ENCODE measurements at places on chromosomes 6 and 20. TPM values are rescaled to one million over a fixed set of nuclear protein-coding genes. Genes with fewer than 3 reads are reported as not detected.
A peak's percentile ranks its signal among the peaks of the same experiment; 100 is the strongest.

DNA sequence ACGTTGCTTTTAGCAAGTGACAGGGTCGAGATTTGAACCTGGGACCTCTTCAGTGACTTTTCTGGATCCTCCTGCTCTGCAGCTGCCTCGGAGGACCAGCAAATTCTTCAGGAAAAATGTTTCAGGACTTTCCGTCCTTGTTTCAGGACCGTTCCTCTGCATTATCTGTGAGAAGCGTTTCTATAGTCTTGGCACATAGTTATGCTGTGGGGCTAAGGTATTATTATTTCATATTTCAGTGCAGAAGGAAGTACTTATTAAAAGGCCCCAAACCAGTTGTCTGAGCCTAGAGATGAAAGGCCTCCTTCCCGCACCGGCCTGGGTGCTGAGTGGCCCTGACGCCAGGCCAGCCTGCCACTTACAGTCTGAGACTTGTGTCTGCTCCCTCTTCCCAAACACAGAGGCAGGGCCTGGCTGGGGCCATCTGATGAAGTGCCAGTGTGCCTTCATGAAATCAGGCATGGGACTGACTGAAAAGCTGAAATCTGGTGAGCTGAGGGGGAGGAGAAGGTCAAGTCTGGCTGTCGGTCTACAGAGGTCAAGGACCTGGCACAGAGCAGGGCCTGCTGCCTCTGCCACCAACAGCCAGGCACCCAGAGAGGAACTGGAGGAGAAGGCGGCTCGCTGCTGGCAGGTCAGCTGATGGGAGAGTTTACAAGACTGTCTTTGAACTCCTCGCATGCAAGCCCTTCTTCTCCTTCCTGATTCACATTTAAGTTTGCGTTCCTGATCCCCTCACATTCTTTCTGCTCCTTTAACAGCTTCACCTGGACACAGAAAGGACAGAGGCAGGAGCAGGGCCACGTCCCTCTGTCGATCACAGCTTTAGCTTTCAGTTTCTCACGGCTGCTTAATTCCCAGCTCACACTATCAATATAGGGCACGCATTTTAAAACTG, 8.9 kb upstream of the QKI start:
- peak; percentile 70 for DNase-seq

GRCh38 chr20:38342216-38342615, 4.1 kb upstream of the LBP start:
- DNase-seq: no peak

DNA sequence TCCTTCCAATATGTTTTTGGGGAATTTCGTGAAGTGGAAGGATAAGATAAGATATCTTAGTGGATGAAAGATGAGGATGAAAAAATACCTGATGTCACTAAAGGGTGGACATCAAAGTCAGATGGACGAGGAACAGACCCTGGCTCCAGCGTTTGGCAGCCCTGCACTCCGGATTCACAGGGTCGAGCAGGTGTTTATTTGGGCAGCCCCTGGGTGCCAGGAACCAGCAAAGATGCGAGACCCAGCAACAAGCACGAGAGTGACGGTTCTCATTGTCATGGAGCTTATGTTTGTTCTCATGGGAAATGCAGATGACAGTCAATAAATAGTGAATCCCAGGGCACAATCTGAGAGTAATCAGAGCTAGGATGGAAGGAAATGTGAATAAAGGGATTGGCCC, 131.1 kb downstream of the PHACTR3 start:
- DNase-seq: peak; percentile 11

The MEP1A gene
- 0.20 TPM for total RNA-seq

DNA sequence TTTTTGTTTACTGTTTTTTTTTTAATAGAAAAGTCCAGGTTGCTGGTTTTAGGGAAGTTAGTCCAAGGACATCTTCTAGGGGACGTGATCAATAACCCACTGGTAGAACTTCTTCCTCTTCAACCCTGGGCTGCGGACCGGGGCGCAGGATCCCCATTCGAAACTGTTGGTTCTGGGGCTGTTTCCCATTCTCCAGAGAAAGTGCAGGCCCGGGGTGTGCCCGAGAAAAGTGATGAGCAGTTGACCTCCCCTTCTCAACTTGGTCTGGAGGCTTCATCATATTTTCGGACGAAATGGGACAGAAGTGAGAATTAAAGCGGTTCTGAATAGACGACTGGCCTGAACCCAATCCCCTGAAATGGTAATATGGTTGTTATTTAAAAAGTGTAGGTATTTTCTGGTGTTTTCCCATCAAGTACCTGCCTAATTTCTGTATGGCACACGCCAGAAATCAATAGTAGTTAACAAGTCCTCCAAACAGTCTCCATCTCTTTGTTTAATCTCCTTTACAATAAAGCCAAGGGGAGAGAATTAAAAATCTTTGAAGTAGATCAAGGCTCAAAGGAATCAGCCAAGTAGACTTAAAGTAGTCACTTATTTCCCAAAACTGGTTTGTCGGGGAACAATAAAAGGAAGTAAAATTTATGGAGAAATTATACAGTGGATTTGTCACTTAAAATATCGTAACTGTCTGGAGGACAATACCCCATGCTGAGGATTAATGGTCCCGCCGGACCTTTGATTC, 550 bp upstream of the PRDM13 start:
- no peak for DNase-seq

DNA sequence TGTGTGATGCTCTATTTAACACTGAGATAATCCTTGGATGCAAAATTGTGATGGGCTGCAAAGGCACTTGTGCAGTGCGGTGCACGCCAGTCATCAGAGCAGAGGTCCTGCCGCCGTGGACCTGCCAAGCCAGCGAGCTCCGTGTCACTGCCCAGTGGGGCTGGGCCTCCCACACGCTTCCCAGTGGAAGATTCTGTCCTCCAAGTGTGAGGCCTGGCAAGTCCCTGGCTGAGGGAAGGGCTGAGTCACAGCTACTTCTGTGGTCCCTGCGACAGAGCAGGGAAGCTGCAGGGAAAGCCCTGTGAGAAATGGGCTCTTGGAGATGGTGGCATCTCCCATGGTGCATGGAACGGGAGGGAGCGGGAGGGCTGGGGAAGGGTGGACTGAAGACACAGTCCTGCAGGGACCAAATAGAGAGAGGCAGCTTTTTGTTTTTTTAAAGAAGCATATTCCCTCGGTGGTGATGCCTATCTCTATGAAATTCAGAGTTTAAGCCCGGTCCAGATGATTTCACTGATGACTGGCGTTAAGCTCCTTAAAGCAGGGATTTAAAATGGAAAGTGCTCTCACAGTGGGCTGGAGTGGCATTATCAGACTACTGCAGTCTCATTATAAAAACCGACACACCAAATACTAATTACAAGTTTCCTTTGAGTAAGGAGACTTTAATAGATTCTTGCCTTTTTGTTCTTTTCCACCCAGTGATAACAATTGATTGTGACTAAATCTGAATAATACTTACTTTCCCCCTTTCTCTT, 413.7 kb downstream of the QKI start:
- DNase-seq: no peak

- DNase-seq: no peak
Measured at GRCh38 chr6:39295611-39296011, 18.6 kb downstream of the KCNK17 start.

- no peak for DNase-seq
Measured at GRCh38 chr6:68054756-68055155, 580.3 kb upstream of the ADGRB3 start.

The NT5E gene
- 6.9 TPM for total RNA-seq

The NRN1 gene
- total RNA-seq: 121 TPM

DNA sequence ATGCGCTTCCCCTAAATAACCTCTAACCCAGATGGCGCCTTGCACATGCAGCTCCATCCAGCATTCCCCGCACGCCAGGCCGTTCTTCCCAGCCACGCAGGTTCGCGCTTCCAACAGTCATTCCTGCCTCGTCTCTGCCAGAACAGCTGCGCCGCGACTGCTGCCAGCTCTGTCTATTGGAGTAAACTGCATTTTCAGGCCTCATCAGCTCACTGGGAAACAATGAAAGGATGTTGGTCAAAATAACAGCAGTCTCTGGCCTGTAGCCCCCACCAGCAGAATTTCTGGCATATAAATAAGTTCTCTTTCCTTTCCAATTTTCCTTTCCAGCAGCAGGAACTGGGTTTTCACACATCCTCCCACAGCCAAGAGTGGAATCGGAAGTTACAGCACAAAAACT, 14.6 kb downstream of the NRSN1 start:
- DNase-seq: peak; percentile 45

GRCh38 chr6:16331384-16332174, 93.2 kb downstream of the GMPR start:
- DNase-seq: peak; percentile 70

The PPP1R16B gene
- 123 TPM for total RNA-seq

DNA sequence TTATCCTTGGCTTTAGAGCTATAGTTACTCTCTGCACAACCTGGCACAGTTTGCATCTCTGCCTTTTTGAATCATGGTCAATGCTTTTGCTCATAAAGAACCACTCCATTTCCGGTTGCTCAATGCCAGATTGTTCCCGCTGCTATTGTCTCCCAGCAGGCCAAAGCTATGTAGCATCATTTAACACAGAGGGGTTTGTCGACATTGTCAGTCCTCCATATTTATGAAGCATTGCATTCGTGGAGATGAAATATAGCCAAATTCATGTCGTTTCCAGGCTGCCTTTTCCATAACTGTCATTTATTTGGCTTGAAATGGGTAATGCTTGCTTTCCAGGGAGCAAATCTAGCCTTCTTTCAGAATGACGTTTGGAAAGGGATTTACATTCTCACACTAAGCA, 598.8 kb downstream of the EPHA7 start:
- DNase-seq: no peak

The SLC2A10 gene
- total RNA-seq: 3.7 TPM

GRCh38 chr6:134956676-134957075, 6.8 kb upstream of the ALDH8A1 start:
- no peak for DNase-seq

- DNase-seq: peak; percentile 44
Measured at GRCh38 chr6:156778454-156779205, 1.5 kb downstream of the ARID1B start.

- DNase-seq: no peak
Measured at GRCh38 chr6:15308435-15309213, 62.8 kb downstream of the JARID2 start.

- no peak for DNase-seq
Measured at GRCh38 chr6:89597988-89598387, 40.6 kb downstream of the LYRM2 start.

- peak; percentile 11 for DNase-seq
Measured at GRCh38 chr6:70124882-70125545, 177.9 kb downstream of the COL9A1 start.

The XKR7 gene
- total RNA-seq: 5.2 TPM

DNA sequence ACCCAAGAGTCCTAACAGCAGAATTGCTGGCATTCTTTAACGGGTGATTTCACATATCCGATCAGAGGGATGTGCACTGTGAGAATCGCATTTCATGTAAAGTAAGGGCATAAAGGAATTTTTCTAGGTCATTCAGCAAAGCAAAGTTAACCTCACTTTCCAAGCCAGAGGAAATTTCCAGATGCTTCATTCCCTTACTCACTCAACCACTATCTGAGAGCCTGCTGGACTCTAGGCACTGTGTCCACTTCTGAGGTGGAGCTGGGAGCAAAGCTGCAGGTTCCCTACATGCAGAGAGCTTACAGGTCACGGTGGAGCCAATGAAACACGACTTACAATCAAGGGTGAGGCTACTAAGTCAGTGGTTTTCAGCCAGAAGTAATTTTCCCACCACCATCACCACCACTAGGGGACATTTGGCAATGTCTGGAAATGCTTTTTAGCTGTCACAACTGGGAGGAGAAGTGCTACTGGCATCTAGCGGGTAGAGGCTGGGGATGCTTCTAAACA, 34.5 kb upstream of the TSHZ2 start:
- DNase-seq: no peak

GRCh38 chr6:43788301-43788700, 18.3 kb downstream of the VEGFA start:
- no peak for DNase-seq

GRCh38 chr6:105200133-105200730, 20.4 kb upstream of the POPDC3 start:
- DNase-seq: no peak

DNA sequence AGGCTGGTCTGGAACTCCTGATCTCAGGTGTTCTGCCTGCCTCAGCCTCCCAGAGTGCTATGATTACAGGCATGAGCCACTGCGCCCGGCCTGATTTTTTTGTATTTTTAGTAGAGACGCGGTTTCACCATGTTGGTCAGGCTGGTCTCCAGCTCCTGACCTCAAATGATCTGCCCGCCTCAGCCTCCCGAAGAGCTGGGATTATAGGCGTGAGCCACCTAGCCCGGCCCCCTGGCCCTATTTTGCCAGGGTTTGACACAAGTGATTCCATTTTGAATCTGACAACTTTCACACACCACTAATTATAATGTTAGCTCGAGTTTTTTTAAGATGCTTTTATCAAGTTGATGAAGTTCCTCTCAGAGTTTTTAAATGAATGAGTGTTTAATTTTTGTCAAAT, 25.6 kb downstream of the TTLL9 start:
- DNase-seq: no peak

DNA sequence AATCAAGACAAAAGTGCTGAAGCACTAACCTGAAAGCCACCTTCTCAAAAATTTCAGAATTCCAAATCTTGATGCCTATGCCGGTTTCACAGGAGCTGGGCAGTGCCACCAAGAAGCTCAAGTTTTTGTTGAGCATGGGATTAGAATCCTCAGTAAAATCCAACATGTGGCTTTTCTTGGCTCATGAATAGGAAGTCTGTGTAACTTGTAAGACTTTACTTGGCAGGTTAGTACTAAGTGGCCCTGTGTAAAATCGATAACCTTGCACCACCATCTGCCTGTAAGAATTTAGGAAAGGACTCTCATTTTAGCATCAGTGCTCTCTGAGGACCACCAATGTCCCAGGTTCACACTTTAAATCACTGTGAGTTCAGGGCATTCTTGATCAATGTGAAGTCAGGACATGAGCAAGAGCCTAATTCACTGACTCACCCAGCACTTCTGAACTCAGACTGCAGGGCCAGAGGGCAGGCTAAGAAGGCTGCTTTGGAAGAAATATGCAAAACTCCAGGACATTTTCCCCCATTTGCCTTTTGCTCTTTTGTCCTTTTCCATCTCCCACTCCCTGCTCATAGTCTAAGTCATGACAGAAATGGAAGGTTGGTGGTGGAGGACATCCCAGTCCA, 113.2 kb downstream of the EDN1 start:
- DNase-seq: no peak

DNA sequence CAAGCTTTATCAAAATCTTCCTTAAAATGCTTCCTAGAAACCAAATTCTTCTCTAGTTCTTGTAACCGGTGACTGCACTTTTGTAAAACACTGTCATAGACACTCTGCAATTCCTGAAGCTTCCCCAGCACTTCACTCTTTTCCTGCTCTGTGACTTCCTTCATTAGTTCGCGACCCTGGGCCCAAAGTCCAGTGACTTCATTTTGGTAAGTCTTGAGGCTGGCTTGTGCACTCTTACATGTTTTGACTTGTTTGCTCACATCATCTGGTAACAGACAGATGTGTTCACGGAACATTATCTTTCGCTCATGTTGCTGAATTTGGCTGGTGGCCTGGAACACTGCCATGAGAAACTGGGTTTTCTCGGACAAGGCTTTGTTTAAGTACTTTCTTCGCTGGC, 306.2 kb downstream of the SYNE1 start:
- no peak for DNase-seq

GRCh38 chr6:14021449-14021848, 96.1 kb upstream of the CD83 start:
- no peak for DNase-seq

- DNase-seq: no peak
Measured at GRCh38 chr6:104633125-104633524, 226.6 kb downstream of the HACE1 start.

- DNase-seq: no peak
Measured at GRCh38 chr6:100701728-100702127, 179.4 kb downstream of the ASCC3 start.

Measured in dorsolateral prefrontal cortex (tissue), 122 donors.